ENCODE measurements at places on chromosomes 6 and 20.

DNA sequence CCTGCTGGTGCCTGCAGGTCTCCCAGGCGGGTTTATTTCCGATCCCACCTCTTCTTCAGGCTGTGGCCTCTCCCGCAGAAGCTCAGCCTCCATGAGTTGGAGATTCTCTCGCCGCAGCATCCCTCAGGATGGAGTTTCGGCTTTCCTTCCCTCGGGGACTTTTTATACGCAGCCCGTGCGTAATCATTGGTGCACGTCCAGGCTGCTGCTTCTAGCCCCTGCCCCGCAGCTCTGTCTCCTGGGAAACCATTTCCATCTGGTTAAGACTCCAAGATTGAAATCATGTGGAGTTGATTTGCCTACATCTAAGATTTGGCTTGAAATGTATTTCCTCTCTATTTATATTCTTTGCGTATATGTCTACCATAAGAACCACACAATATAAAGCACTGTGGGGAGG is 46.7 kb upstream of the CARMIL1 start:
- DNase-seq, result no peak

DNA sequence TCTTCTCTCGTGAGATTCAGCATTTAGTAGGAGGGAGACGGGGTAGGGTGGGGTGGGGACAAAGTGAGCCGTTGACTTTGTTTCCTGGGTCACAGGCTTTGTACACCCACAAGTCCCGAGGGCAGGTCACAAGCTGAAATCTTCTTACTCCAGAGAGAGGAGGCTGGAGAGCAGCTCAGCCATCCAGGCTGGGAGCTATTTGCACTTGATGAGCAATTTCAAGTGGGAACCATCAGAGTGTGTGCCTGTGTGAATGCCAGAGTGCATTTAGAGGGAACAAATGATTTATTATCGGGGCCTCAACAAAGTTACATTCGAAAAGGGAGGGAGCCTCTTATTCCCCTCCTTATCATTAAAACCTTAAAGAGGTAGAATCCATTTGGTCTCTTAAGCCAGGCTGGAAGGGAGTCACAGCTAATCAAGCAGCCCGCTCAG is 155.7 kb upstream of the JARID2 start:
- DNase-seq, result no peak

- peak; percentile 24 for DNase-seq
These were observed at the start of gene RSPO3 for GRCh38 chr6:127118298-127119101. TSS of gene RSPO3 (plus strand) at chr6:127118671. CDS start at chr6:127119193, 522 bp downstream.

- no peak for DNase-seq
These were observed 72.3 kb upstream of the CD2AP start for GRCh38 chr6:47405273-47405672.

DNA sequence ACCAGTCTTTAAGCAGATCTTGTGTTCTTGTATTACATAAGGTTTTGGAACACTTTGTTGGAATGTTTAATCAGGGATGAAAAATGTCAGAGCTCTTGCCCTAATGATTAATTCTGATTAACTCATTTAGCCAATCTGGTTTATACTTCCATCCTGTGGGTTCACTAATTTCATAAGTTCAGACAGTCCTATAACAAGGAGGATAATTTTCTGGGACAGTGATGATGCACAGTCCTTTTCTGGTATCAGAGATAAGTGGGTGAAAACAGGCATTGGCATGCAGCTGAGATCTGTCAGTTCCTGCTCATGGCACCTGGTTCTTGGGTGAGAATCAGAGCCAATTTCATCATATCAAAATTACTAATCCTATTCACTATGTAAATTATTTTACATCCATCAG is 125.0 kb upstream of the LAMA2 start:
- DNase-seq, result no peak

DNA sequence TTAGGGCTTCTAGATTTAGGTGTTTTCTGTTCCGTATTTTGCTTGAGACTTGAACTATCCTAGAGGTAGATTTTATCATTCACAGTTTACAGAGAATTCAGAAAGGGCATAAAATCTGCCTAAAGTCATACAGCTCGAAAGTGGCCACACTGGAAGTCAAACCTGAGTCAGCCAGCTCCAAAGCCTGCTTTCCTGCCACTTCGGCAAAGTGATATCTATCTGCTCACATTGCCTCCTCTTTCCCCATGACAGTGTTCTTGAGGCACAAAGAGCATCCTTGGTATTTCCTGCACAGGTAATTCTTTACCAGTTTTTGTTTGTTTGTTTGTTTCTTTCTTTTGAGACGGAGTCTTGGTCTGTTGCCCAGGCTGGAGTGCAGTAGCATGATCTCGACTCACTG is 19.4 kb upstream of the SCUBE3 start:
- DNase-seq, result no peak

- no peak for DNase-seq
These were observed 50.2 kb downstream of the TRAM2 start for GRCh38 chr6:52526634-52527033.

DNA sequence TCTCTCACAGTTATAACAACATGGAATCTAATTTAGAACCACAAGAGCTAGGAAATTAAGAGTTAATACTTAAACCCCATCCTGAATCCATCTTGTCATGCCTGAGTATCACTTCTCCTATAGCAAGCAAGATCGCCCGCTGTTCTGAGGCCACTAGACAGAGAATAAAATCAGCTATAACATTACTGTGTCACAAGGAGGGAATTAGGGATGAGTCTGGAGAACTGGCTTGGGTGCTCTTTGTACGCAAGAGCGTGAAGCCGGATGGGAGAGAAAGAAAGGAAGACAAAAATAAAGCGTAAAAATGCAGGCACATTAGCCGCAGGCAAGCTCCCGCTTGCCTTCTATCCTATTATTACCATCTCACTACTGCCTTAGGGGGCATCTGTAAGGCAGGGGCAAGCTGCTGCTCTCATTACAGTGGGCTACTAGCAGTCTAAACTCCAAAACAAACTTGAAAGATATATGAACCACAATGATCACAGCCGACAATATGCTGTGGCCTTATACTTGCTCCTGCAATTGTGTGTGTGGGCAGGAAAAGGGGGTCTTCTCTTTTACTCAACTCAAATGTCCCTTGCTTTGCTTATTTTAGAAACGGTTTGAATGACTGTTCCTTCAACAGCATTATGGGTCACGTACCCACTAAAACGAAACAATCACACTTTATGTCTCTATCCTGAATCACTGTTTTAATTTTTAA is 81.9 kb downstream of the GJA10 start:
- DNase-seq, result no peak

Data from GM10248 (cell line).